Frontal cortex (tissue), 4 donors: ENCODE measurements at places on chromosomes 4 and X.

GRCh38 chrX:109596015-109596414, 29.0 kb downstream of the KCNE5 start:
- no peak for DNase-seq

DNA sequence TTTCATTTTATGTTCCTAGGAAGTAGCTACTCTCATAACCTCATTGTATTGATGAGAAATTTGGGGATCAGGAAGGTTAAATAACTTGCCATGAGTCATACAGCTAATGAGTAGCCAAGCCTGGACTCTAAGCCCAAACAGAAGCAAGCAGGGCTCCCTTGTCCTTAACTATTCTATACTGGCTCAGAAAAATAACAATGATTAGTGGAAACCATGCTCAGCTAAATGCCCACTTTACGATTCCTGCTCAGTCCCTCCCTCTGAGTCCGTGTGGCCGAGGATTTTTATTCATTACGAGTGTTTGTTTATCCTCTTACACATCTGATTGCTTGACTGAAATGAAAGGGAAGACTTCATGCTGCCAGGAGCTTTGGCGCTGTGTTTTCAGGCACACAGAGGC, 100.9 kb downstream of the SLC34A2 start:
- no peak for DNase-seq

- DNase-seq, result no peak
These were observed 207.1 kb upstream of the PCDH18 start for GRCh38 chr4:137739391-137739790.

DNA sequence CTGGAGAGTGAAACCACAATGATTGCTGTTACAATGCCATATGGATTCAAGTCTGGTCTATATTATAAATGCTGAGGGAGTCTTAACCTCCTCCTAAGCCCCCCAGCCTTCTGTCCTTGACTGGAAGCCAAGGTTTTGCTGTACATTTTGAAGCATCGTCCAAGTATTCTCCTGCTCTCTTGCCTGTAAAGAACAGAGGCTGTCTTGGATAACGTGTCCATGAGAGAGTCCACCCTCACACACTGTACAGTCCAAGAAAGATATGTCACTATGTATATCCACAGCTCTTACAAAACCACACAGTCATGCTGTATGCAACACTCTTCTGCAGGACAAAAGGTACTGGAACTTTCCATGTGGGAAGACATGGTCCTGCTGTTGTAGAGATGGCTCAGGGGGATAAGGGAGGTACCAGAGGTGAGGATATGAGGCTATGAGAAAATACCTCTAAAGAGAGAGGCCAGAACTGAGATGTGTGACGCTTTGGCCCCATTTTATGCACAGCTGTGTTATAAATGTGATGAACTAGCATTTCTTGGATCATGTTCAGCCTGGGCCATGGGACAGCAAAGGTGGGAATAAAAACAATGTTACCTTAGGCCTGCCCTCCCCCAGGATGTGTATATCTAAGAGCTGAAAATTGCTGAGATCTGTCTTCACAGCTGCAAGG, 678.6 kb downstream of the IQCM start:
- no peak for DNase-seq

- DNase-seq, result no peak
These were observed 57.8 kb downstream of the HEPH start for GRCh38 chrX:66221856-66222255.

DNA sequence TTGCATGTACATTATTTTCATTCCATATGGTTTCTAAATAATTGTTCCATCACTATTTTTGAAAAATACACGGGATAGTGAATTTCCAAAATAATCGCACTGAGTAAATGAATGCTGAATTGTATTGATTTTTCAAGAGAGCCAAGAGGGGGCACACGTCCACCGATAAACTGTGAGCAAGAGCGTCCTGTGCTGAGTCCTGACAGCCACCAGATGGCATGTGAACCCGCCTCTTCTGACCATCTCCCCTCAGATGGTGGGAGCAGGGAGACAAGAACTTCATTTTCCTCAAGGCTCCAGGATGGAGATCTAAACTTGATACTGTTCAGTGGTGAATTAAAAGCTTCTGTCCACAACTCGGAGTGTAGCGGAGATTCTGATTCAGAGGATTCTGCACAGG, 30.6 kb upstream of the IL9R start:
- DNase-seq, result no peak

- DNase-seq, result no peak
These were observed 164.9 kb downstream of the DCTD start for GRCh38 chr4:182752158-182752910.

DNA sequence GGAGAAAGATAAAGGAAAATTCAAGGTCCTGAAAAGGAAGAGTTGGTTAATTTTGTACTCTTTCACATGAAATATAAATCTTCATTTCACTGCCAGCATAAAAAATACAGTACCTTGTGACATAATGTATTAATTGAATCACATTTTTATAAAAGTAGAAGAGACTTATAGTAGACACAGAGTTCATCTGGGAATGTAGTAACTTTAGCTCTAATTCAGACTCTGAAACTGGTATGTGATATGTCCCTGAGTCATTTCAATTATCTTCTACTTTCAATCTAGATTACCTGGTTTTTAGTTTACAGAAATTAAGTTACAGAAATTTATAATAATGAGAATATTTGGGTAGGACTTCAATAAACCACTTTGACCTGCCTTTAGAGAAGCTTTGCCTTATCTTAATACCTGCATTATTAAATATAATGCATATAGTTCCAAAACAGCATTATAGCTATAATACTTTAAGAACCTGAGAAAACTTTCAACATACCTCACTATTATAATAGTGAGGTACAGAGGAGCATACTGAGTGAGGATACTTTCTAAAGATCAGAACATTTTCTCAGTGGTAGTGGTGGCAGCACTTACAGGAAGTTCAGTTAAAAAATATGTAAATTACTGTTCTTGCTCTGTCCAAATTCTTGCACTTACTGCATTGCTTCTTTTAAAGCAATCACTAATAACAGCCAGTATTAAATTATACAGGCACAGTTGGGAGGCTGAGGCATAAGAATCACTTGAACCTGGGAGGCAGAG, 11.2 kb downstream of the NEK1 start:
- DNase-seq, result no peak

DNA sequence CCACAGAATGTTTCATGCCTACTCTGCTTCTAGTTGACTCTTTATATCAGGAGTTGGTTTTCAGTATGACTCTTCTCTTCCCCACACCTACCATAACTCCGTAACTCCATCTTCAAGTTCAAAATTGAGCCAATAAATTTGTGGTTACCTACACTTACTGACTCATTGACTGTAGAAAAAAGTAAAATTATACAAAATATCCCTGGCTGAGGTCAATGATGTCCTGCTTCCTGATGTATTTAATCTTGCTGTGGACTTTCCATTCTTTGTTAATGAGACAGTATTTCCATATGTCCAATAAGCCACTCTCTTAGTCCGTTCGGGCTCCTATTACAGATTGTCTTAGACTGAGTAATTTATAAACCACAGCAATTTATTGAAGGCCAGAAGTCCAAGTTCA, 9.9 kb upstream of the NLGN4X start:
- no peak for DNase-seq

DNA sequence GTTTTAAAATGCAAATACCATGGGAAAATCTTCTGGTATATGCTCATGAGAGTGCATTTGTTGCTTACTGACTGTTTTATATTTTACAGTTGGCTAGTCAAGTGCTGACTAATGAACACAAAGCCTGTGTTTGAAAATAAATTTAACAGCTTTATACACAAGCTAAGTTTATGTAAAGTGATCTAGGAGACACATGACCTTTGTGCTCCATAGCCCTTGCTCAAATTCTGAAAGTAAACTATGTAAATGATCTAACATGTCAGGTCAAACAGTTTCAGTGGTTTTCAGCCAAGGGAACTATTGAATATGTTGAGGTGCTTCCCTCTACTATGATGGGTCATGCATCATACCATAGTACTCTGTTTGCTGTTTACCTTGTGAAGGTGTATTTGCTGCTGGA, 36.7 kb downstream of the DIAPH2 start:
- no peak for DNase-seq

DNA sequence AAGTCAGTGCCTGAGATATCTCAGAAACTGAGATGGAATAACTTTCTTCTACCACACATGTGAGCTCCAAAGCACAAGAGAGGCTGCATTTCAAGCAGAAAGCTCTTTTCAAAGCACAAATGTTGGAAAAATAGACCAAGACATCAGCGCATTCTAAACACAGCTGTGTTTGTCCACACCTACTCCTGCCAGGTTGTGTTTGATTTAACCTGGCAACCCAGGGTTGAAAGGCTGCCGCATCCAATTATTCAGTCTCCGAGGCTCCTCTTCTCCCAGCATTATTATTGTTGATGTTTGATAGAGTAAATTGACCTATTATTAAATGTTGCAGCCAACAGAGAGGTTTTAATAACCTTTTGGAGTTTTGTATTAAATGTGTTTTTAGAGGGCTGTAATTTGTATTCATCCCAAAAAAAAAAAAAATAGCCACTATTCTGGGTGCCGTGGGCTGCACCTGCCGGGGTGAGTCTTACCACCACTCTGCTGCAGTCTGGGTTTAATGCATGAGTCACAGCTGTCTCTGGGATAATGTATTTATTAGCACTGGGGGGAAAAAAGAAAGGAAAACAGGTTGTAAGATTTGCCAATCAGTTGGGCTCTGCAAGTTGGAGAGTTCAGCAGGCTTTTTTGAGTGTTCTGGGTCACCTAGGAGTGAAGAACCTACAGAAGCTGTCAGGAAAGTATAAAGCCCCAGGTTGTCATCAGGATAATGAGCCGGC, 105.2 kb upstream of the NOCT start:
- no peak for DNase-seq

GRCh38 chr4:119536572-119537528, 91.8 kb downstream of the PDE5A start:
- DNase-seq, result no peak

DNA sequence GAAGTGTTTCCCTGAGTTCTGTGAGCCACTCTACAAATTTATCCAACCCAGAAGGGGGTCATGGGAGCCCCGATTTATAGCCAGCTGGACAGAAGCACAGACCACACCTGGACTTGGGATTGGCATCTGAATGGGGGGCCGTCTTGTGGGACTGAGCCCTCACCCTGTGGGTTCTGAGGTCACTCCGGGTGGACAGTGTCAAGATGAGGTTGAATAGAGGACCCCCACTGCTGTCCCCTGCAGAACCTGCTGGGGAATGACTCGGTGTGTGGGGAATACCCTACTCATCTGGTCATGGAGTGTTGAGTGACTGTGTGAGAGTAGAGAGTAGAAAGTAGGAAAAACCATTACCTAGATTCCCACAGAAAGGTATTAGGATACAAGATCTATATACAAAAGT, 67.5 kb downstream of the ZFYVE28 start:
- DNase-seq, result no peak

DNA sequence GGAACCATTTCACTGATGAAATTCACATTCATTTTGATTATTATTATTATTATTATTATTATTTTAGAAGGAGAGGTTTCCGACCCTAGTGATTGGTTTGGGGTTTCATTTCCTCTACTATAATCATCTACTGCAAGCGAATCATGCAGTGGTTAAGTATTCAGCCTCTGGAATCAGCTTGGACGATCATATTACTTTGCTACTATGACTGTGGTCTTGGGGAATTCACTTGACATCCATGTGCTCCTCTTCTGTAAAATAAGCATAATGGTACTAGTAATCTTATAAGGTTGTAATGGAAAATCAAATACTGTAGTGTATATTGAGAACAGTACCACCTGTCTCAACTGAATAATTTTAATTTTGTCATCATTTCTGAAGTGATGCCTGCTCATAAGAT, 132.1 kb upstream of the SLC4A4 start:
- DNase-seq, result no peak

GRCh38 chrX:40513012-40513411, 67.8 kb upstream of the ATP6AP2 start:
- DNase-seq, result no peak

- peak; percentile 13 for DNase-seq
These were observed 15.2 kb downstream of the ASB11 start for GRCh38 chrX:15299941-15300851.

DNA sequence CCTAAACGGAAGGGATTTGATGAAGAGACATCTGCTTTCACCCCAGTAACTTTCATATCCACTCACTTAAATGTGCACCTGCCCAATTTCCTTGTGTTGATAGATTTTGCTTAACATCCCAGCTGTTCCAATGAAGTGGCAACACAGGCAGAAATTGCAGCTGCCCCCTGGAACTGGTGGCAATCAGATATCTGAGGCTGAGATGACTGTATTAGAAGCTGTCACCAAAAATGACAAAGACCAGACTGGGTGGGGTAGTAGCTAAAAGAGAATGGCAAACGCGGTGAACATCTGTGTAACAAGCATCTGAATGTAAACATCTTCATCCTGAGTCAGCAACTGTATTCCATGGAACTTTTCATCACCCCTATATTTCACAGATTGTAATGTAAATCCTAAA, 17.1 kb downstream of the GABRA2 start:
- no peak for DNase-seq

- no peak for DNase-seq
These were observed 486.6 kb upstream of the TENM3 start for GRCh38 chr4:181756451-181757095.

- no peak for DNase-seq
These were observed 69.8 kb downstream of the ANXA3 start for GRCh38 chr4:78621395-78621794.

DNA sequence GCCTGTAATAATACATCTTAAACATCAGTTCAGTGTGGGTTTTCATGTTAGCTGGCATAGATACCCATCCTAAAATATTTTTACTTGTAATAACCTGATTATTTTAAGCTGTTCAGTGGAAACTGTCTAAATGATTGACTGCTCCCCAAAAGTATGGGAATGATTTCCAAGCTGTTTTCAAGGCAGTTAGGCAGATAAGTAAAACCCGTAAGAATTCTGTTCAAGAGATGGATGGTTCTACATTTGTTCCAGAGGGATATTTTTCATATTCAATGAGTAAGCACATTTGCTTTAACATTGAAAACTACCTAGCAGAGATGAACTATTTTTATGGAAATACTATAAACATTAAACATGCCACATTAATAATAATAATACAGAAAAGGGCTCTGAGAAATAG, 161.1 kb downstream of the UNC5C start:
- no peak for DNase-seq

GRCh38 chr4:113539408-113539807, 222.1 kb downstream of the CAMK2D start:
- no peak for DNase-seq

- DNase-seq, result no peak
These were observed 81.9 kb downstream of the VCX2 start for GRCh38 chrX:8089141-8089540.

- DNase-seq, result no peak
These were observed 155.5 kb downstream of the INPP4B start for GRCh38 chr4:142690406-142691163.
